Large intestine (tissue), 12 donors: ENCODE measurements at places on chromosomes 3 and 15. TPM values are rescaled to one million over a fixed set of nuclear protein-coding genes. Genes with fewer than 3 reads are reported as not detected.

DNA sequence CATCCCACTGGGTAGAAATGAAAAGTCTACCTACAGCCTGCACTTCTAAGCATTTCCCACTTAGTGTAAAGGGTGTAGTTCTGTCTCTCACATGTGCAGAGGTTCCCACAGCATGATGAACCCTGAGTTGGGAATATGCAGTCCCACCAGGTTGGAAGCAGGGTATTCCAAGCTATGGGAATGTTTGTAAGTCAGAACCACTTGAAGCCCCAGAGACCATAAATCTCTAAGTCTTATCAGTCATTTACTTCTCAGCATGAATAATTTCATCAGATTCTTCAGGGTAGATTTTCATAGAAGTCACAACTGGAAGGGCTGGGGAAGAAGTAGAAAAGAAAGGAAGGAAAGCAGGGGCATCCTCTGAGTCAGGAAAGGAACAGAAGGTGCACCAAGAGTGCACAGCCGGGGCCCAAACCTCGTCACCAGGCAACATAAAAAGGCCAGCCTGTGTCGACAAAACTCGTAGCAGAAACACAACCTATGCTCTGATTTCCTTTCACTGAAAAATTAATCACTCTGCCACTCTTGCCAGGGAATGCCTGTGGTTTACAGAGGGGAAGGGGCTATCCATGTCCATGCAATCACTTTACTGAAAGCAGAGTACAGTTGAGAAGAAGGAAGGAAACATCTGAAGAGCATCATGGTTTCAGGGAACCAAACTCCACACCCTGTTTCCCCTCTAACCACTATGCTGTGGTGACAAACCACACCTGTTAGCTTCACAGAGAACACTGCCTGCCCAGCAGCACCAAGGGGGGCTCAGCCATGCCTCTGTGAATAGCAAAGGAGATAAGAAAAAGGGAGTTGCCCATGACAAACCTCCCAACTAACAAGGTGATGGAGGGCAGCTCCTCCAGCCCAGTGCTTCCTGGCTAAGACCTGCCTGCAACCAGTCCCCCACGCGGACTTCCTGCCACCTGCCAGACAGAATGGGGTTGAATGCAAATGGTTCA lies 40.5 kb downstream of the SH3BP5 start:
- no peak for DNase-seq

DNA sequence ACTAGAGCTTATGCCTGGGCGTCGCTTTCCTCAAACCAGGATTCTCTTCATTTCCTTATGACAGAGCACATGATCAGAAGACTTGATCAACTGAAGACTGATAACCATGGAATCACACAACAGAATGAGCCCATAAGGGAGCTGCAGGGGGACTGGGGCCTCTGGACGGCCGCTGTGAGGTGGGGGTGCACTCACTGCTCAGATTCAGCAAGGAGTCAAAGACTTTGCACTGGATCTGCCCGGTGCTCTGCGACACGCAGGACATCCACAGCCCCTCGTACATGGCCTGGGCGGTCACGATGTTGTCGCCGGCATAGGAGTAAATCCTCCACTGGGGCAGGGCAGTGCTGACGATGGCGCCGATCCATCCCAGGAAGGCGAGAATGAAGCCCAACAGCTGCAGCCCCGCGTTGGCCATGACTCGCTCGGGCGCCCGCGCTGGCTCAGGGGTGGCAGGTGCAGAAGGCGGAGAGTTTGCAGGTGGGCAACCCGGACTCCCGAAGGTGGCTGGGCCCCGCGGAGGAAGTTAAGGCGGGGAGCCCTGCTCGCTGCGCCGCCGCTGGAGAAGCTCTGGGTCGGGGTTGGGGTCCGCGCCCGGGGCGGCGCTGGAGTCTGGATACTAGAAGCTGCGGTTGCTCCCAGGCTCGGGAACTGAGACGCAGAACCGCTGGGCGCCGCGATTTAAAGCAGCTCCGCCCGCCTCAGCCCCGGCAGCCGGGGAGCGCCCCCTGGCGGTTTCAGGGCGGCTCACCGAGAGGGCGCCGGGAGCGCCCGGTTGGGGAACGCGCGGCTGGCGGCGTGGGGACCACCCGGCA lies at the start of gene CLDN1:
Gene CLDN1, minus strand, starts transcription at position 658 of the 815 bp plus-strand sequence. Its CDS starts 240 bp downstream, at position 418.
- peak; percentile 66 for DNase-seq

DNA sequence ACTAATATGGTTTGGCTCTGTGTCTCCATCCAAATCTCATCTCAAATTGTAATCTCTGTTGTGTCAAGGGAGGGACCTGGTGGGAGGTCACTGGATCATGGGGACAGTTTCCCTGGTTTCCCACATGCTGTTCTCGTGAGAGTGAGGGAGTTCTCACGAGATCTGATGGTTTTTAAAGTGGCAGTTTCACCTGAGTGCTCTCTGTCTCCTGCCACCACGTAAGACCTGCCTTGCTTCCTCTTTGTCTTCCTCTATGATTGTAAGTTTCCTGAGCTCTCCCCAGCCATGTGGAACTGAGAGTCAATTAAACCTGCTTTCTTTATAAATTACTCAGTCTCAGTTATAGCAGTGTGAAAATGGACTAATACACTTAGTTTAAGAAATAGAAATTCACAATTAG lies 228.9 kb downstream of the CD47 start:
- no peak for DNase-seq

GRCh38 chr3:77506384-77506783 lies 466.5 kb downstream of the ROBO2 start:
- DNase-seq: no peak

DNA sequence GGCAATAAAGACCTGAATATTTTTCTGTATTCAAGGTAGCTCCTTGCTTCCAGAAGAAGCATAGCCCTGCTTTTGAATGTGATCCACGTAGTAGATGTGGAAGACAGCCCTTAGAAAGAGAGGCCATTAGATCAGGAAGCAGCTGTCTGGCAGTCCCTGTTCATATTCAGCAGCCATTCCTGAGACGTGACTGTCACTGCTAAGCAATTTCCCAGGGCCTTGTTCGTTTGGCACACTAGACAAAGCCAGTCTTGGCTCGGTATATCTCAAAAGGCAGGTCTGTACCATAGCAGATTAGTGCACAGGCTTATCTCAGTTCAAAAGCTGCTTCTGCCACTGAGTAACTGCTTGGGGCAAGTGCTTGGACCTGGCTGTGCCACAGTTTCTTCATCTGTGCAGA lies 287.8 kb upstream of the MCTP2 start:
- DNase-seq: peak; percentile 57

DNA sequence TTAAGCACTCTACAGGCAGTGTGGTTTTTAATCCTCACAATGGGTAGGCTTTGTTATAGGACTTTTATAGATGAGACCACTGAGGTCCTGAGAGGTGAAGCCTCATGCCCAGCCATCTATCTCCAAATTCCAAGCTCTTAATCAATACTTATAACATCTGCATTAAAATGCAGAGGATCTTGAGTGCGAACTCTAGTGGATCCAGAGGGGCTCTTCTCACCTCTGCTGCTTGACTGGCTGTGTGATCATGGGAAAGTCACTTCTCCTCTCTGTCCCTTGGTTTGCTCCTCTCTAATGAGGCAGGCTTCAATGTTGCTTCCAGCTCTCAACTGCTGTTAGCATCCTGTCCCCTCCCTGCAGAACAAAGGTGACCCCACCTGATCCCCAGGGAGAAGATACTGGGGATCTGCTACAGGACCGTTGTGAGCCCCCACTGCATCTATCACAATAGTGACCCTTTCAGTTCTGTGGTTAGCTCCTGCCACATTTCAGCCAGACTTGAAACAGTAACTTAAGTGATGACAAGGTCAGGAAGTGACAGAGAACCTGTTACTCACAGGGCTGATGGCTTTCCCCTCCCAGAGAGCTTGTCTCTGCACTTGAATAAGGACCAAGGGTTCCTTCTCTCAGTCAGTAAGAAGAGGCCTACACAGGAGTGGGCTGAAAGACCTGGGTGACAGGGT lies 1.3 kb downstream of the SLC27A2 start:
- peak; percentile 53 for DNase-seq

- DNase-seq: no peak
Observed at GRCh38 chr3:128470134-128470899, 3.6 kb upstream of the DNAJB8 start.

DNA sequence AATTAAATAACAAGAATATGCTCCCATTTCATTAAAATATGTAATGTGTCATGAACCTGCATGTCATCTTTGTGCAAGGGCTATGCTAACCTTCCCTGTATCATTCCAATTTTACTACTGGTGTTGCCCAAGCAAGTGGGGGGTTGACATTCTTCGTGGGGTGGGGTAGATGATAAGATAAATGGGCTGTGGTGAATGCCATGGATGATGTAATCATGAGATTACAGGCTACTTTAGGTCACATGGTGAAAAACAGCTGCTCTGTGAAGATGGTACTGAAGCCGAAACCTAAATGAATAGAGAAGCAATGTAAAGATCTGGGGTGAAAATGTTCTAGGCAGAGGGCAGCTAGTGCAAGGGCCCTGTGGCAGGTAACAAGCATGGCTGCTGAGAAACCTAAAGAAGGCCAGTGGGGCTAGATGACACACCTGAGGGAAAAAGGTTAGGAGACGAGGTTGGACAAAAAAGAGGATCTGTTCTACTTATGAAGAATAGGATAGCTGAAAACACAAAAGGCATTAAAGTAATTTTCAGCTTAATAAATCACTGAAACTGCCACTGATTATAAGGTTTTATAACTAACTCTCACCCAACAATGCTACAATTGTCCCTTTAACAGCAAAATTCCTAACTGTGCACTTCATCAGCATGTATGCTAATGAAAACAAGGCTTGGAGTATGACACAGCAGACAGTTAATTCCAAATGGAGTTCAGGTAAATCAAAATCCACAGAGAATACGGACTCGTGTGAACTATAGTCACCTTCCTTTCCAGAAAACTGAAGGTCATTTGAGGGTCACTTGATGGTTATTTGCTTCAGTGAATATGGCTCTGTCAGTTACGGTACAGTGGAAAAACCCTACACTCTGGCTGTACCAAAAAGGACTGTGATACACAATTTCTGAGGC lies 35.0 kb downstream of the MTMR10 start:
- DNase-seq: peak; percentile 26

GRCh38 chr15:83837945-83838571 lies 184.1 kb downstream of the ADAMTSL3 start:
- no peak for DNase-seq

DNA sequence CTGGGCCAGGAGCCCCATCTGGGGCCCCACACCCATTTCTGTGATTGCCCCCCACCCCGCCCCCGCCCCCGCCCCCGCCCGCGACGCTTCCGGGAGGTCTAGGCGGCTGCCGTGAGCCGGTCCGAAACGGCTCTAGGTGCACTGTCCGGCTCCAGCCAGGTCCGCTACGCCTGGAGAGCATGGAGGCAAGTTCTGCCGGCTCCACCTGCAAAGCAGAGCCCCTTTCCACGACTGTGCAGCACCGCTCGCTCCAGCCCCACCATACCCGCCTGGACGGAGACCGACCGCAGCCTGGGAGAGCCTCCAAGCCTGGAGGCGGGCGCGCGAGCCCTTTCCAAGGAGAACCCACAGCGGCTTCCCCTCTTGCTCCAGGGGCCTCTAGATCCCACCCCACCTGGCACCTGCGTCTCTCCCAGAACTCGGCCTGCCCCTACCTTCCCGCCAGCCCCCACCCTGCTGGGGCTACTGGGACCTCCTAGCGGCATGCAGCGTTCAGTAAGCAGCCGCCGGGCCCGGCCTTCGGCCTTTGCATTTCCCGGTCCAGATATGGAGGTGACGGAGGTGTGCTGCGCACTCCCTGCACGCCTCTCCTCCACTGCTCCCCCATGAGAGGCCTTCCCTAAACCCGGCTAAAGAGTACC lies 66.2 kb downstream of the KLF13 start:
- DNase-seq: peak; percentile 74

GRCh38 chr3:39432342-39432741 lies 25.8 kb downstream of the RPSA start:
- no peak for DNase-seq

The PLA2G4D gene
- polyA plus RNA-seq: 0.06 TPM

The PLSCR2 gene
- 0.79 TPM for polyA plus RNA-seq

The ARPP21 gene
- 2.7 TPM for polyA plus RNA-seq

The GABRG3 gene
- 0.57 TPM for polyA plus RNA-seq

The SERPINI2 gene
- polyA plus RNA-seq: 0.09 TPM

The SPATA12 gene
- polyA plus RNA-seq: not detected
